ENCODE measurements at places on chromosomes 11 and 22.

- DNase-seq, result no peak
Measured at GRCh38 chr11:126719740-126720139, 280.8 kb downstream of the KIRREL3 start.

DNA sequence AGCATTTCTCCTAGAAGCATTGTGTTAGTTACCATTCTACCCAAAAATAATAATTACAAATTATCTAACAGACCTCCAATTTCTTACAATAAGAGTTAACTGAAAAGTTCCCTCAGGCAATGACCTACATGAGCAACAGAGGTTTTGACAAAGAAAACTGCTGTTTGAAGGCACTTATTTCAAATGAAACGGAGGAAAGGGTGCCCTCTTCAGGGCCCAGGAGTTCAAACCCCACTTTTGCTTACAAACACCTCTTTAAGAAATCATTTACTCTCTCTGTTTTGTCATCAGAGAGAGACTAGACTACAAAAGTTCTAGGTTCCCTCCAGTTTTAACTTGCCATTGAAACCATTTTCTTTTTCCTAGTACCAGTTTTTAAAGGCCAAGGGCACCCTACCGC, 56.7 kb downstream of the AMBRA1 start:
- no peak for DNase-seq

DNA sequence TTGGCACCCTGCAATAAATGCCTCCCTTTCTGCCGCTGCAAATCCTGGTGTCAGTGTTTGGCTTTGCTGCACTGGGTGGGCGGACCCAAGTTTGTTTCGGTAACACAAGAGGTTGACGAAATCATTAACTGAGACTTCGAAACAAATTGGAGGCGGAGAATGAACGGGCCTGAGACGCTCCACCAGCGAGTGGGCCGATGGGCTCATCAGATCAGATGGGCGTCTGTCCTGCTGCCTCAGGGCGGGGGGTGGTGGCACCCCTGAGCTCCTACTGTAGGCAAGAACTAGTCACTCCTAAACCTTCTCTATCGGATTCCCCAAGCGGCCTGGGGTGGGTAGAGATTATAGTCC, 918 bp upstream of the CAPN5 start:
- no peak for DNase-seq

DNA sequence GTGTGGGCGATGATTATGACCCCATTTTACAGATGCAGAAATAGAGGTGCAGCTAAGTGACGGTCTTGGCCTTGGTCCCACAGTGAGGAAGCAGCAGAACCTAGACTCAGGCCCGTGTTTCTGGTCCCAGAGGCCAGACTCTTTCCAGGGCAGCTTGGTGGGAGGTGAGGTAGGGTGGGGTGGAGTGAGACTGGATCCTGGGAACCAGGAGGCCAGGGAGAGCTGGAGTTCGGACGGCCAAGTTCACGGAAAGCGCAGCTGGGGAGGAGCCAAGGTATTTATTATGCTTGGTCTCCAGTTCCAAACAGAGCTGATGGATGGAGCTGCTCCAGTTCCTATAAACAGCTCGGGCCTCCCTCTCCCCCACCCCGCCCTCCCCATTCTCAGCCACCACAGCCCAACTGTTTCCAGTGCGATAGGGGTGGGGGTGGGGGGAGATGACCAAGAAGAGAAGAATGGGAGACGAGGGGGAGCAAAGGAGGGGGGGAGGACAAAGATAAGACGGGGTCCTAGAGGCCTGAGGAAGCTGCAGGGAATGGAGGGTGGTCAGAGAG, 16.2 kb downstream of the LRRC32 start:
- no peak for DNase-seq

- no peak for DNase-seq
Measured at GRCh38 chr11:68093565-68093964, 27.6 kb downstream of the CHKA start.

GRCh38 chr22:30718491-30718890, 23.8 kb downstream of the OSBP2 start:
- no peak for DNase-seq

DNA sequence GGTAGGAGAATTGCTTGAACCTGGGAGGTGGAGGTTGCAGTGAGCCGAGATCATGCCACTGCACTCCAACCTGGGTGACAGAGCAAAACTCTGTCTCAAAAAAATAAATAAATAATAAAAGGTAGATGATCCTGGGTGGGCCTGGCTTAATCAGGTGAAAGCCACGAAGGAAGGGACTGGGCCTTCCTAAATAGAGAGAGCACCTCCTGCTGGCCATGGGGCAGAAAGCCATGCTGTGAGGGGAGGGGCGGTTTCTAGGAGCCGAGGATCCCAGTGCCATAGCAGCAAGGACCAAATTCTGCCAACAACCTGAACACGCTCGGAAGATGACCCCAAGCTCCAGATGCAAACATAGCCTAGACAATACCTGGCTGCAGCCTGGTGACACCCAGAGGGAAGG, 24.5 kb upstream of the DGKZ start:
- DNase-seq, result peak; percentile 74

GRCh38 chr11:59283311-59283710, 70.6 kb upstream of the MPEG1 start:
- no peak for DNase-seq

DNA sequence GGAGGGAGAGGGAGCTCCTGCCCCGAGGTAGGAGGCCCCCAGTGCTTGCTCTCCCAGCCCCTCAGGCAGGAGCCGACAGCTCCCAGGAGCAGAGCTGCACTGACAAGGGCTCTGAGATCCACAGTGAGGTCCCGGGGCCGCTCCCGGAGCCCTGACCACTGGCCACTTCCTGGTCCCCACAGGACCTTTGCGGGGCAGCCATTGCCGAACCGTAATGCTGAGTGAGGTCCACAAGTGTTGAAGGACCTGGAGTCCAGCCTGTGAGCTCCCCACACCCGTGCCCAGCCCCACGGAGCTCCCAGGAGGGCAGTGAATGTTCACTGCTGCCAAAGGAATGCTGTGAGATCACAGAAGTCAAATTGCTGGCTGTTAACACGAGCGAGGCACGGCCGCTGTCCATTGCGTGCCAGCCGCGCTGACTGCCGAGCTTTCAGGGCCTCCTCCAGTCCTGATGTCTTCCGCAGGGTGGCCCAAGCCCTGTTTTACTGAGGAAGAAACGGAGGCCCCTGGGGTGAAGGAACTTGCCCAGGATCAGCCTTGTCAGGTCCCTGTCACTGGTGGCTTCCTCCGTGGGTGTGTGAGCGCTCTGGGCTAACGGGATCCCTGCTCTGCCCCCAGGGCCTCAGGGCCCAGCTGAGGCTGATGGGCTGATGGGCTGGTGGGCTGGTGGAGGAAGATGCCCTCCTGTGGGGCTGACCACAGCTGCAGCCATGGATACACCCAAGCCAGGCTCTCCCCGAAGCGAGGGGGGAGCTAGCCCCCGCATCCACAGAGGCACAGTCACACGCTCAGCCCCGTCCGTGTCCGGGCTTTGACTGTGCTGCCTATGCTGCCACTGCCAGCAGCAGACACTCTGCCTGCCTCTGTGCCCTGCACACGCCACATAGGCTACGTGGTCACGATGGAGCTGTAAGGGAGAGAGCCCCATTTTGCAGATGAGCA, 70.8 kb downstream of the WNT7B start:
- no peak for DNase-seq

DNA sequence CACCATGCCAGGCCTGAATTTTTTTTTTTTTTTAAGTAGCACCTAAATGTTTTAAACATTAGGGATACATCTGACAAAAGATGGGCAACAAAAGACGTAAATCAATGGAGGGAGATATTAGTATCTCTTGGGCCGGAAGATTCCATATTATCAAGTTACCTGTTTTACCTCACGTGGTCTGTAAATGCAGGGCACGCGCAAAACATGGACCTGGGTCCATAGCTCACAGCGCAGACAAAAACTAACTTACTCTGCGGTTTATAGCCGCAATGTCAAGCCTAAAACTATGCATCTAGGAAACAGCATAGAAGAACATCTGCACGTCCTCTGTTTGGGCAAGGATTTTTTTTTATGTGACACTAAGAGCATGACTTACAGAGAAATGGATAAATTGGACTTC, 31.5 kb upstream of the PANX2 start:
- DNase-seq, result no peak

DNA sequence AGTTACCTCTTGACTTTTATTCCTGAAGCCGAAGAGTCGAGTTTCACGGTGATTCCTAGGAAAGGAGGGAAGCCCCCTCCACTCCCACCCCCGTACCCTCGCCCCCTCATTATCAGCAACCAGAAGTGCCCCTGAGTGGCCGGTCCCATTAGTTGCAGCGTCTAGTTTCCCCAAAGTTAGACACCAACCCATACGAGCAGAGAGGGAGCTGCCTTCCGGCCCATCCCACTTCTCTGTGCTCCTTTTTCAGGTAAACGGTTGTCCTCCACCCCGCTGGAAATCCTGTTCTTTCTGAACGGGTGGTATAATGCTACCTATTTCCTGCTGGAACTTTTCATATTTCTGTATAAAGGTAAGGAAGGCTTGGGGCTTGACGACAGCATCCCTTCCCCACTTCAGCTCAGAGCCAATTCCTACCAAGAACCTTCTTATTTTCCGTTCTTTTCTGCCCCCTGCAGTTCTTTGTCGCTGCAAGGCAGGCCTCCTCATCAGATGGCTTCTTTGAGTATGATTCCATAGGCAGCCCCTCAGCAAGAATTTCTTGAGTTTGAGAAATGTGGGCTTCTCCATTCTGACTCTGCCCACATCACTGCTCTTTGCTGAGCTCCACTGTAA, 701 bp downstream of the TMEM216 start:
- no peak for DNase-seq

GRCh38 chr11:42422090-42422489, 889.7 kb upstream of the API5 start:
- DNase-seq, result no peak

DNA sequence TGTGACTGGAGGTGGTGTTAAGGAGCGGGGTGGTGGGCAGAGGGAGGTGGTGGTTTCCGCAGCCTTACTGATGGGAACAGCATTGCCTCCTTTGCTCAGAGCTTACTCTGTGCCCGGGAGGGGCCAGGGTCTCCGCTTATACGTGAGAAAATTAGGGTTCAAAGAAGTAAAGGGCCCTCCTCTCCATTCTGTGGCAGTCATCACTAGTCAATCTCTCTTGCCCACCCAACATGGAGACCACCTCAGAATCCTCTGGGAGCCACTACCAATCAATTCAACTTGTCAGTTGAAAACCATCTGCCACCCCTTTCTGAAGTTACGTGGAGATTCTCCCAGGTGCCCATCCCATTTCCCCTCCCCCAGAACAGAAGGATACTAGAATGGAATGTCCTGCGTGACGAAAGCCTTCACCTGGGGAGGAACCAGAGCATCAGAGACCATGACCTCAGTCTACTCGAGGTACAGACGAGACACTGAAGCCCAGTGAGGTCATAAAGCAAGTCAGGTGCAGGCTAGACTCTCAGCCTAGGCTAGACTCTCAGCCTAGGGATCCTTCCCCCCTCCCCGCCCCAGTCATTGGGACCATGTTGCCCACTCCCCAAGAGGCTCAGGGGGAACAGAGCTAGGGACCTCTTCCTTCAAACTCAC, 2.0 kb downstream of the SELENOM start:
- no peak for DNase-seq

- no peak for DNase-seq
Measured at GRCh38 chr11:10628508-10629236, 60.2 kb upstream of the LYVE1 start.

GRCh38 chr11:109015283-109015682, 350.4 kb downstream of the DDX10 start:
- DNase-seq, result no peak

GRCh38 chr11:31655483-31655882, 145.9 kb downstream of the ELP4 start:
- DNase-seq, result no peak

DNA sequence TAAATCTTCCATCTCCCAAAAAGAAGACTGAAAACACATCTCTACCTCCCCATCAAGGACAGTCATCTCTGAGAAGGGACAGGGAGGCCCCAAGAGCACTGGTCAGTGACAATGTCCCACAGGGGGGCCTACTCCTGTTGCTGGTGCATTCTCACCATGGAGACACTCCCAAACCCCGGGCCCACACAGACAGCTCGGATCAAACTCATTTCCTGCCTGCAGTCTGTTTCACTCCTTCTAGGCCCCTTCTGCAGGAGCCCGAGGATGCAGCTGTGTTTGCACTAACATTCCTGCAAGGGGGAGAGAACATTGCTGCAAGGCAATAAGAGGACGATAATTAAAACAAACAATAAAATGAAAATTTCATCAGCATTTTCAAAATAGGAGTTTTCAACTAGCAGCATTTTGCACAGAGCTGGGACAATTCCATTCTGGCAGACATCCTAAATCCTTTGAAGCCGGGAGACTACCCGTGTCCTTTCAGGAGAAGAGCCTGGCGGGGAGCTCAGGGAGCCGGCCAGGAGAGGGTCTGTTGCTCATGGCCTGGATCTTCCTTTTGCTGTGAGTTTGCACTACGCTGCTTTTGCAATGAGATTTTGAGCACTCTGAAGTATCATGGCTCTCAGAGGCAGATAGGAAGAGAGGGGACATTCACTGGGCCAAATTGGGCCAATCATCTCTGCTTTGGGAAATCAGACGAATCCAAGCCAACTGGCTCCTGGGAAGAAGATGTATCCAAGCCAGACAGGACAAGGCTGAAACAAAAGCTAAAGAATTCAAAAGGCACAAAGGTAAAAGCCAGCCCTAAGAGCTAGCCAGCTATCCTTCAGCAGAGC, 33.2 kb downstream of the SPATA19 start:
- no peak for DNase-seq

DNA sequence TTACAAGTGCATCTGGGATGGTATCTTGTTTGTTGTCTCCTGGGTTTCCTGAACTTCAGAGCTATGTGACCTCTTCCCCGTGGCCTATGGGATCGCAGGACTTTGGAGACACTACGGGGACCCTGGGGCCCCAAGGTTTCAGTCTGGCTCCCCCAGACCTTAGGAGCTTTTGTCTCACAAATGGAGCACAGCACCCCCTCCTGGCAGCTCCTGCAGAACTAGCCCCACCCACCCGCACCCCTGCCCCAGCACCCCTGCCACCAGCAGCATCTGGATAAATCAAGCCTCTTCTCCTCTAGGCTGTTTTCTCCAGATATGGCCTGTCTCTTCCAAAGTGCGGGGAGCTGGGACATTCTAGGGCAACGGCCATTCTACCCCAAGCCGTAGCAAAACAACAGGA, 10.4 kb downstream of the RCOR2 start:
- no peak for DNase-seq

- DNase-seq, result no peak
Measured at GRCh38 chr11:27705873-27706820, 5.9 kb upstream of the BDNF start.

GRCh38 chr11:19345848-19346681, 105.3 kb upstream of the E2F8 start:
- DNase-seq, result no peak

DNA sequence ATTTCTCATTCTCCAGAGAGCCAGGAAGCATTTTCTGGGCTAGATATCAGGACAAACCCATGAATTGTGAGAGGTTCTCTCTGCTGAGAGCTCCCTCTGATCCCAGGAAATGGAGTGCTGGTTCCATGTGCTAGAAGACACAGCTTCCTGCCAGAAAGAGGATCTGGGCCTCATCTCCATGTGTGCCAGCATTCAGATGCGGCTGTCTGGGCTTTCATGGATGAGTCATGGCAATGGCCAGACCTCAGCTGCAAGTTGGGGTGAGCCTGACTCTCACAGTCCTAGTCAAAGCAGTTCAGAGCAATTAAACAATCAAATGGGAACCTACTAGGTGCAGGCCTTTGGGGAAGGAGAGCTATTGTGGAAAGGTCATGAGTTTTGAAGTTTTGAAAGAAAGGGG, 82.3 kb upstream of the EED start:
- peak; percentile 56 for DNase-seq

GRCh38 chr11:105609341-105609781, 512 bp upstream of the GRIA4 start:
- DNase-seq, result no peak
